ENCODE measurements at places on chromosomes 4 and X. TPM values are rescaled to one million over a fixed set of nuclear protein-coding genes. Genes with fewer than 3 reads are reported as not detected.
A peak's percentile ranks its signal among the peaks of the same experiment; 100 is the strongest.

OPRPN gene
- not detected for total RNA-seq

ARHGAP36 gene
- not detected for total RNA-seq

PPP4R3C gene
- not detected for total RNA-seq

UGT2B11 gene
- total RNA-seq = not detected

ATP2B3 gene
- total RNA-seq = not detected

C4orf51 gene
- not detected for total RNA-seq

IL13RA1 gene
- total RNA-seq = 0.60 TPM

VCX3B gene
- total RNA-seq = not detected

GJB1 gene
- not detected for total RNA-seq

DNA sequence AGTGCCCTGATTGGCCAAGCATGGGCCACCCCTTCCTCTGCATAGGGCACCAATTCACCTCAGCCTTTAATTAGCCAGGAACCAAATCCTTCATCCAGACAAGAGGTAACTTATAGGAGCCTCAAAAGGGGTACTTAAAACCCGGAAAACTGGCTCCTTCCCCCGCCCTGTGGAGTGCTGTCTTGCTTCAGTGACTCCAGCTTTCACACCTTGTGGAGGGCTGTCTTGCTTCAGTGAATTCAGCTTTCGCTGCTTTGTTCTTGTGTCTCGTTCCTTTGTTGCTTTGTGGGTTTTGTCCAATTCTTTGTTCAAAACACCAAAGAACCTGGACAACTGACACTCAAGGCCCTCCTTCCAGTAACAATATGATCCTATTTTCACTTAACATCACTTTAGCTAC, 82.2 kb upstream of the FRG1 start:
- H3K36me3 ChIP-seq = no peaks in the 10 kb centered on the region
- no peak overlapping the region for H3K4me3 ChIP-seq
- no peak for DNase-seq
- no peaks in the 10 kb centered on the region for H3K27me3 ChIP-seq
- H3K4me1 ChIP-seq = no peaks in the 10 kb centered on the region

DNA sequence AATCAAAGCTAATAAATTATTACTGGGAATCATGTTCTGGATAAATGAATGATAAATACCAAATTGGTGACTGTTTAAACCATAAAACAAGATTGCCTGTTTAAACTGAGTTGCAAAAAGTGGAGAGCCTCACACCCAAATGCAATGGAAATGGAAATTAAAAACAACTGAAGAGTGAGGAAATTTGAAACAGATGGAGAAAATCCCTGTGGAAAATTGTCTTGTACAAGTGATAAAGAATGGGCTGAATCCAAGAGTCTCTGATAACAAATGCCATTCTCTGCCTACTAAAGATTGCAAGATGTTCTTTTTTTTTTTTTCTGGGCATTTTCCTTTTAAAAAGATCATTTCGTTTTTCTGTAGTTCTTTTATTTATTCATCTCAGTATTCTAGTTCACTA, 426.3 kb downstream of the NLGN4X start:
- no peak overlapping the region for H3K4me3 ChIP-seq
- H3K36me3 ChIP-seq = no peaks in the 10 kb centered on the region
- no peak for DNase-seq
- no peaks in the 10 kb centered on the region for H3K4me1 ChIP-seq

DNA sequence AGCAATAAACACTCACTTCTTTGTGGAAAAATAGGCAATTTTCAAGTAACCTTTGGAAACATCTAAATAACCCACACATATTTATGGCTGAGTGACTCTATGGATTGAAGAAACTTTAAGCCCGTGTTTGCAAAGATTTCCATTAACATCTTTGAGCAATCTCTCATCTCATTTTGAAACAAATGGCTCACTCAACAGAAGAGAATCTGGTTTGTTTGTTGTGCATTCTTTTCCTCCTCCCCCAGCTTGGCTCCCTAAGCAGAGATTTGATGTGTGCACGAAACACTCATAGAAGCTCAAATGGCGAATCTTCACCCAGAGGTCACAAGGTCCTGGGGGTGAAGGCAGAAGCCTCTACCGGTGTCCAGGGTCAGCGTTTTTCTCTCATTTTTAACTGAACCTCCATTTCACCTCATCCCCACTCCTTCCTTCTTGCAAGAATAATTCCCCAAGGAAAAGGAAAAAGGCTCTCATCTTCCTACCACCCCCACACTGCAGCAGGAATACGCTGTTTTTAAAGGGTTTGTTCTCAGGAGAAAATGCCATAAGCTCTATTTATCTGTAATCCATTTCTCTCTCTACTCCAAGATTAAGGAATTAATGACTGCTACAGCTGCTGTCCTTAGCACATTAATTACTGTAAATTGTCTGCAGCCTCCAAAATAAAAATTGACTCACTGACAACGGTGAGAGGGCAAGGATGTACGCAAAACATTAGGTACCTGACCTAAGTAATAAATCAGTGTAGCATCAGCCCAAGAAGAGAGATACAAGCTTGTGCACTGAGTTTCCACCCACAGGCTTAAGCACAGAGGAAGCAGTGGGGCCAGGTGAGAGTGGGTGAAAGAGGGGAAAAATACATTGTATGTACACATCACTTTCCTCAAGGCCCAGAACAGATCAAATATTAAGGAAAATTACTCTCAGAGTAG, 307.6 kb upstream of the NOCT start:
- no peaks in the 10 kb centered on the region for H3K4me1 ChIP-seq
- no peak for DNase-seq
- H3K27ac ChIP-seq = no peak overlapping the region
- no peak overlapping the region for H3K4me3 ChIP-seq
- H3K27me3 ChIP-seq = no peaks in the 10 kb centered on the region

DNA sequence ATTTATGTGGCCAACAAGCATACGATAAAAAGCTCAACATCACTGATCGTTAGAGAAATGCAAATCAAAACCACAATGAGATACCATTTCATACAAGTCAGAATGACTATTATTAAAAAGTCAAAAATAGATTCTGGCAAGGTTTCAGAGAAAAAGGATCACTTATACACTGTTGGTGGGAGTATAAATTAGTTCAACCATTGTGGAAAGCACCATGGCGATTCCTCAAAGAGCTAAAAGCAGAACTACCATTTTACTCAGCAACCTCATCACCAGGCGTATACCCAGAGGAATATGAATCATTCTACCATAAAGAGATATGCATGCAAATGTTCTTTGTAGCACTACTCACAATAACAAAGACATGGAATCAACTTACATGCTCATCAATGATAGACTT, 478.7 kb upstream of the GALNTL6 start:
- H3K27ac ChIP-seq = no peak overlapping the region
- no peaks in the 10 kb centered on the region for H3K27me3 ChIP-seq
- no peak for DNase-seq
- no peaks in the 10 kb centered on the region for H3K4me1 ChIP-seq

- no peaks in the 10 kb centered on the region for H3K36me3 ChIP-seq
- H3K27me3 ChIP-seq = no peaks in the 10 kb centered on the region
- H3K4me1 ChIP-seq = peaks cover 24% of the 10 kb centered on the region
- no peak overlapping the region for H3K27ac ChIP-seq
- DNase-seq = no peak
These were observed 2.0 kb upstream of the METAP1 start for GRCh38 chr4:98993419-98994071.

DNA sequence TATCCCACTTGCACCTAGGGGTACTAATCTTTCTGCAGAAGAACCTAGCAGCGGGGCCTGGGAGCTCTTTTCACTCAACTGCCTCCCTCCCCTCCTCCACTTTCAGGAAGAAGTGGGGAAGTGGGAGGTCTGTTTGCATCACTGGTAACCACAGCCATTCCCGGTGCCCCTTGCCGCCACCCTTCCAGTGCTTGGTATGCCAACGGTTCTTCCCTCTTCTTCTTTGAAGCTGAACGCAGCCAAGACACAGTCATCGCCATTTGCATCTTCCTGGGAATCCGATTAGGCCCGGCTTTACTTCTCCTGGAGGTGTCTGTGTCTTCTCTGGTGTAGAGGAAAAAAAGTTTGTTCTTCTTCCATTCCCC, 47.2 kb upstream of the RBPJ start:
- H3K4me1 ChIP-seq = no peaks in the 10 kb centered on the region
- DNase-seq = no peak
- no peak overlapping the region for H3K27ac ChIP-seq

DNA sequence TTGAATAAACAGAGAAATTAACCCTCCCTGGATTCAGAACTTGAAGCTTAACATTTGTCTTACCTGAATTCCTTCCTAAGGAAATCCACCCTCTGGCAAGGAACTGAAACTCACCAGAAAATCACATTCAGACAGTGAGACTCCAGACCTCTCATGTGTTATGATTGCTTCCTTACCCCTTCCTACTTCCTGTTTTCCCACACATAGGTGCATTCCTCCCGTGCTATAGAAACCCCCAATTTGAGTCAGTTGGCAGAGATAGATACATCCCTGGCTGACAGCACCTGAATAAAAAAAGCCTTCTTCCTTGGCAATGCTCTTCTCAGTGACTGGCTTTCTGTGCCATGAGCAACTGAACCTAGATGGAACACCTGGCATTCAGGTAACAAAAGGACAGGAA, 157.0 kb upstream of the SMIM31 start:
- no peak overlapping the region for H3K27ac ChIP-seq
- H3K36me3 ChIP-seq = no peaks in the 10 kb centered on the region
- no peak overlapping the region for H3K4me3 ChIP-seq

DNA sequence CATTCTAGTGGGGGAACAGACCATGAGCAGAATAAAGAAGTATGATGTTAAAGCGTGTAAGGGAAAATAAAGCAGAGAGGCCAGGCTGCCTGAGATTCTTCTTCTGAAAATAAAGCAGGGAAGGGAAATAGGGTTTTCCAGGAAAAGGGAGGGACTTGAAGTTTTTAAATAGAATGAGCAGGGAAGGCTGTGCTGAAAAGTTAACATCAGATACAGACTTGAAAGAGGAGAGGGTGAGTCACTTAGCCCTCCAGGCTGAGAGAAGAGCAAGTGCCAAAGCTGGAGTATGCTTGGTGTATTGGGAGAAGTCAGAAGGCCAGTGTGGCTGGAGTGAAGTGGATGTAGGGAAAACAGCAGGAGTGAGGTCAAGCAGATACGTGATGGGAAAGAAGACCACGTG, 10.0 kb upstream of the PLK4 start:
- no peak overlapping the region for H3K4me3 ChIP-seq
- H3K27ac ChIP-seq = no peak overlapping the region
- no peaks in the 10 kb centered on the region for H3K4me1 ChIP-seq
- no peaks in the 10 kb centered on the region for H3K36me3 ChIP-seq

DNA sequence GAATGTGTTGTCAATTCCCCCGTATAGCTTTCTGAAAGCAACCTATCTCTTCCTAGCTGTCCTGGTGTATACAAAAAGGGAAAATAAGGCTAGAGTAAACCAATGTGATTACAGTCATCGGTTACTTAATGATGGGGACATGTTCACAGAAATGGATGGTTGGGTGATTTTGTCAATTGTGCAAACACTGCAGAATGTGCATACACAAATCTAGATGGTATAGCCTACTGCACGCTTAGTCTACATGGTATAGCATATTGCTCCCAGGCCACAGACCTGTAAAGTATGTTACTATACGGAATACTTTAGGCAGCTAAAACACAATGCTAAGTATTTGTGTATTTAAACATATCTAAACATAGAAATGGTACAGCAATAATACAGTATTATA, 5.1 kb downstream of the DTHD1 start:
- peak overlapping the region; percentile 21 for H3K4me3 ChIP-seq
- no peak for DNase-seq
- peak overlapping the region; percentile 43 for H3K27ac ChIP-seq
- peaks cover 16% of the 10 kb centered on the region for H3K4me1 ChIP-seq
- no peaks in the 10 kb centered on the region for H3K27me3 ChIP-seq

DNA sequence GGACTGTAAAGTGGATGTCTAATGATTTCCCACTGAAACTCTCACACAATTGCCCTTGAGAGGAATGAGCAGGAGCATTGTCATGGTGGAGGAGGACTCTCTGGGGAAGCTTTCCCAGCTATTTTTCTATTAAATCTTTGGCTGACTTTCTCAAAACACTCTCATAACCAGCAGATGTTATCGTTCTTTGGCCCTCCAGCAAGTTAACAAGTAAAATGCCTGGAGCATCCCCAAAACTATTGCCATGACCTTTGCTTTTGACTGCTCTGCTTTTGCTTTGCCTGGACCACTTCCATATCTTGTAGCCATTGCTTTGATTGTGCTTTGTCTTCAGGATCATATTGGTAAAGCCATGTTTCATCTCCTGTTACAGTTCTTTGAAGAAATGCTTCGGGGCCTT, 120.2 kb upstream of the PDE5A start:
- H3K27me3 ChIP-seq = no peaks in the 10 kb centered on the region
- H3K4me3 ChIP-seq = no peak overlapping the region
- no peaks in the 10 kb centered on the region for H3K4me1 ChIP-seq

DNA sequence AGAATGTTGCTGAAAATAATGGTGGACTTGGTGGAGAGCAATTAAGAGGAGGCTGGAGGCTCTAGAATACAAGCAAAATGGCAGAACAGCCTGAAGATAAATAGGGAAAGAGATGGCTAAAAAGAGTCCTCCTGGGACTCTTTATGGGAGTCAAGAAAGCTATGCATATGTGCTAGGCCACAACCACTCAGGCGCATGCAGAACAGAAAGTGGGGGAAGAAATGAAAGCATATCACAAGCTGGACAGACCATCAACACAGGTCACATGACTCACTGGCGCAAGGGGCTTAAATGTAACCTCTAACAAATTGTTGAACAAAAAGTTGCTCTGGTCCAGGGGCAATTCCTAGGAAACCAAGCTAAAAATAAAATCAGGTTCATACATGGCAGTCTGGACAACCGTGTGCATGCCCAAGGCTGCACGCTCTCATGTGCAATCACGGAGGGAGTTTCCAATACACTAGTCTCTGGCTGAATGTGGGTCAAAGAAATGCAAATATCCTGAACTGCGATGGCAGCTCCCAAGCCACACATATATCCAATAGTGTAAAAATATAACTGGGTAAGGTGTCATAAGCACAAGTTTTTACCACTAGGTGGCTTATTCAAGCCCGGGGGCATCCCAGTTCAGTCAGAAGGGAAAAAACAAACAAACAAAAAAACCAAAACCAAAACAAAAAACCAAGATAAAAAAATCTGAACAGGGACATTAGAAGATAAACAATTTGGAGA, 45.4 kb downstream of the ZNF711 start:
- no peaks in the 10 kb centered on the region for H3K36me3 ChIP-seq
- H3K27me3 ChIP-seq = no peaks in the 10 kb centered on the region
- DNase-seq = no peak
- no peak overlapping the region for H3K4me3 ChIP-seq
- no peak overlapping the region for H3K27ac ChIP-seq

DNA sequence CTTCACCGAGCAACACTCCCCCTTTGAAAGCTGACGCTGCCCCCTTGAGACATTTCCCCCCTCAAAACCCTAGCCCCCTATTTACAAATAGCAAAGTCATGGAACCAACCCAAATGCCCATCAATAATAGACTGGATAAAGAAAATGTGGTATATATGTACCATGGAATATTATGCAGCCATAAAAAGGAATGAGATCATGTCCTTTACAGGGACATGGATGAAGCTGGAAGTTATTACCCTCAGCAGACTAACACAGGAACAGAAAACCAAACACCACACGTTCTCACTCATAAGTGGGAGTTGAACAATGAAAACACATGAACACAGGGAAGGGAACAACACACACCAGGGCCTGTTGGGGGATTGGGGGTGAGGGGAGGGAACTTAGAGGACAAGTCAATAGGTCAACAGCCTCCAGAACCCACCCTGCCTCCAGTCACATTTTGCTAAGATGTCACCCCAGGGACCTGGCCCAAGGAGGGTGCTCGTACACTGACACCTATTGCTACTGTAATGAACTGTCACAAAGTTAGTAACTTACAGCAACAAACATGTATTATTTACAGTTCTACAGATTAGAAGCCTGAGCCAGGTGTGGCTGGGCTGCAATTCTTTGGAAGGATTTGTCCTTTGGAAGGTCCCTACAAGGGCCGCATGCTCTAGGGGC, 20.6 kb downstream of the SCD5 start:
- H3K27ac ChIP-seq = no peak overlapping the region
- no peak overlapping the region for H3K4me3 ChIP-seq
- H3K36me3 ChIP-seq = no peaks in the 10 kb centered on the region
- no peaks in the 10 kb centered on the region for H3K4me1 ChIP-seq
- no peaks in the 10 kb centered on the region for H3K27me3 ChIP-seq
- DNase-seq = no peak
